ENCODE measurements at places on chromosomes 12 and 14.

DNA sequence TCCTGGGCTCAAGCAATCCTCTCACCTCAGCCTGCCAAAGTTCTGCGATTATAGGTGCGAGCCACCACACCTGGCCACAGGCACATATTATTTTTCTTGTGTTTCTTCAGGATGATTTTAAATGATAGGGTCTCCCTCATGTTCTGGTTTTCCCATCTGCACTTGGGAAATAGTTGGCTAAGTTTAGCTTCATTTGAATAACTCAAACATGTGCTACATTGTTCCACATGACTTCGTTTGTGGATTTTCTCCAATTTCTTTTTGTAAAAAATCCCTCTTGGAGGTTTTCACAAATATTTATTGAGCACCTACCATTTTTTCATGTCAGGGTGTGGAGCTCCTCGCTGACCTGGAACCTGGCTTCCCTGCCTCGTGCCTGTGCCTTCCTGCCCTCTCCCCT, 55.2 kb upstream of the GNPNAT1 start:
- DNase-seq, result no peak

- no peak for DNase-seq
These were observed 116.3 kb downstream of the ZFP36L1 start for GRCh38 chr14:68676511-68676943.

GRCh38 chr12:96401076-96401871, 1.0 kb upstream of the CDK17 start:
- peak; percentile 21 for DNase-seq

GRCh38 chr12:127731657-127732056, 535.3 kb upstream of the TMEM132C start:
- no peak for DNase-seq

- DNase-seq, result no peak
These were observed 175.8 kb downstream of the TTC8 start for GRCh38 chr14:89000007-89000942.

- DNase-seq, result no peak
These were observed 13.4 kb downstream of the JAG2 start for GRCh38 chr14:105155071-105155651.

GRCh38 chr14:104319491-104320241, 181.3 kb downstream of the KIF26A start:
- no peak for DNase-seq

DNA sequence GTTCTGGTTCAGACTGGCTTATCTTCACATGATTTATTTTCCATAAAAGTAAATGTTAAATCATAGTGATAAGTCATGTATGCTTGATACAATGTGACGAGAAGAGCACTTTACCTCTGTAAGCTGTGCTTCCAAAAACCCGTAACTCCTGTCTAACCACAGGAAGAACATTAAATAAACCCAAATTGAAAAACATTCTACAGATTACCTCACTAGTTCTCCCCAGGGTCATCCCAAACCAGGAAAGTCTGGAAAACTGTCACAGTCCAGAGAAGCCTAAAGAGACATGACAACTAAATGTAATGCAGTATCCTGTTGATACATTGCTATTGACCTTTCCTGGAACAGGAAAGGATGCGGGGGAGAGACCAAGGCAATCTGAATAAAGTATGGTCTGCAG, 32.5 kb upstream of the DUSP6 start:
- DNase-seq, result no peak

DNA sequence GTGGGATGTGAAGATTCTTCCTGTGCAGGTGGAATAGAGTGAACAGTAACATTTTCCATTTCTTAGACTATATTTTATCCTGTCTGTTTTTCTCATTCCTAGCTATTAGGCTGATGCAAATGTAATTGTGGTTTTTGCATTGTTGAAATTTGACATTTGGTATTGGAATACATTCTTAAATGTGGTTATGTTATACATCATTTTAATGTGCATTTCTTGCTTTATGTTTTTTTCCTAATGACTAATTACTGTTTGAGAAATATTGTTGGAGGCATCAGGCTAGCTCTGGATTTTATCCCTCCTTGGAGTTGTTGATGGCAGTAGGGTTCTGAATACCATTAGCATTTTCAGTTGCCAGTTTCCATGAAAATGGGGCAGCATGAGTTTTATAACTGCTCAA, 75.9 kb upstream of the GNG2 start:
- no peak for DNase-seq

DNA sequence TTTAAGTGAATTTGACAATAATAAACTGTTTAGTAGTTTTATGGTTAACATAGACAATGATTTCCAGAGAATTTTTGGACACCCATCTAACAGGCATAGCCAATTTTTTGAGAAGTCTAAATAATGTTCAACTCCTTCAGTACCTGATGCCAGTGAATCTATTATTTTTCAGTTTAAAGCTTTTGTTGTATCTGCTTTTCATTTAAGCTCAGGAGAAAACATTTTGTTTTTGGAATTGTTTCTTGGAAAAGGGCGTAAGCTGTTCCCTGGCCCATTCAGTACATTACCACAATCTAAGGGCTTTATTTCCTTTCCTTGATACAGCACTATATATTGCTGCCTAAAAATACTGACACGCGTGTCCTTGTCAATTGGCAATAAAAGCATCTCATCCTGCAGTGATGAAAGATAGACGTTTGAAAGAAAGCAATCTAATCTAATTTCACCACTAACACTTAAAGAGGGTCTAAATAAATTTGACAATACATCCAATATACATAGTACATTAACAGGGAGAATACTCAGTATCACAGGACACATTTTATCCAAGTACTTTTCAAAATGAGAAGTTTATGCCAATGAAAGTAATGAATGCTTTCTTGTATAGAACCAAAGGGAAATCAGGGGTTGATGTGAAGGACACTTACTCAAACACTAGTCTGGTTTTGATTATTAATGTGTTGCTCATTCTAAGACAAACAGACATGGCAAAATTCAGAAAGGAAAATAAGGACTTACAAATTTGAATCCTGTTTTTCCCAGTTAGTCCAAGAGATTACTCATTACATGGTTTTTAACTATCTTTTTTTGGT, 104.2 kb upstream of the LGR5 start:
- no peak for DNase-seq

GRCh38 chr14:68306934-68307789, 485.7 kb downstream of the ZFP36L1 start:
- DNase-seq, result no peak

GRCh38 chr12:17527021-17527420, 563.0 kb downstream of the RERGL start:
- no peak for DNase-seq

DNA sequence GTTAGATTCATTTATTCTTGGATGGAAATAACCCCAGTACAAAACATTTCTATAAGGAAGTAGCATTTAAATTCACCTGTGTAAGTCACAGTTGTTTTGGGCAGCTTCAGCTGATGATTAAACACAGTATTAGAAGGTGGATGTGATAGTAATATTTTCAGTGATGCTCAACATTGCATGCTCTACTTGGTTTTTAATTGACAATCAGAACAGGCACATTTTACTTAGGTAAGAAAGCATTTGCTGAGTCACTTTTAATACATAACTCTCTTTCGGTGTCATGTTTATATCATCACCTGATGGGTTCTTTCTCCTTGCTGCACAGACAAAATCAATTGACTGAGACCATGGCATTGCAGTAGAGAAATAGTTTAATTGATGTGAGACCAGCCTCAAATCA, 80.7 kb downstream of the CMAS start:
- DNase-seq, result no peak

DNA sequence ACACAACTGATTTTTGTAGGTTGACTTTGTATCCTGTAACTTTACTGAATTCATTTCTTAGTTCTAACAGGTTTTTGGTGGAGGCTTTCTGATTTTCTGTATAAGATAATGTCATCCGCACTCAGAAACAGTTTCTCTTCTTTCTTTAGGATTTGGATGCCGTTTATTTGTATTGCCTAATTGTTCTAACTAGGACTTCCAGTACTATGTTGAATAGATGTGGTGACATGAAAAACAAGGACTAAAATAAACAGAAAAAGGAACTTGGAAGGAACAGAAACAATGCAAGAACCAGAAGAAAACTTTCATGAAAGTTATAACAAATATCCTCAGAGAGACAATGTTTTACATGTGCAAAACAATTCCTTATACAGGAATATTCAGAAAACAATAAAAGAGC, 100.3 kb downstream of the GTF2A1 start:
- DNase-seq, result no peak

- DNase-seq, result no peak
These were observed 11.7 kb upstream of the RPS6KL1 start for GRCh38 chr14:74934476-74935359.

- no peak for DNase-seq
These were observed 60.2 kb upstream of the FERMT2 start for GRCh38 chr14:53011053-53011462.

DNA sequence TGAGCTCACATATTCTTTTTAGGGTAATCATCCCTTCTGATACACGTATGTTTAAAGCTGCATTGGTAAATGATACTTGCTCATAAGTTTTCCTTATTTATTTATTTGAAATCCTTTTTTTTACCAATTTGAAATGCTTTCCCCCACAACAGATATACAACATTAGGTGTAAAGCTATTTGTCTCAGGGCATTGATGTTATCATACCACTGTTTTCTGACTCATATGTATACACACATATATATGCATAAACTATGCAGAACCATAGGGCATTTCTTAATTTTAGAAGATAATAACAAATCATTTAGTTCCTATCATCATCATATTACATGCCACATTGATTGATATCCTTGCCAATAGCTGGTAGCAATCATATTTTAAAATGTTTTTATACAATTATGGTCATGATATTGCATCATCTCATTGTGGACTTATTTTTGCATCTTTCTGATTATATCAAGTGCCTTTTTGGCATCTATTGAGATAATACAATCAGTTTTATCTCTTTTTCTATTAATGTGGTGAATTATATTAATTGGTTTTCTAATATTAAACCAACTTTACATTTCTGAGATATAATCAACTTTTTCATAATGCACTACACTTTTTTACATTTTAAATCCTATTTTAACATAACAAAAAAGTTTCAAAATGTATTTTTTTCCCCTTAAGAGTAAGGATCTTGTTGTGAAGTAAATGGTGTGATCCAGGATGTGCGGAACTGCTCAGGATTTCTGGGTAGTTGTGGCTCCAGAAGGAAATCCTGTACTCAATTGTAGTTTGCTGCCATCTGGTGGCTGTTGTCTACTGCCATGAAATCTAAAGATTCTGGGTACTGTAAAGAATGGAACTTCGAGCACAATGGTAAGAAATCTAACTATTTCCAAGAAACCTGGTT, 16.7 kb downstream of the OR9K2 start:
- peak; percentile 25 for DNase-seq

- DNase-seq, result no peak
These were observed 905 bp upstream of the DLK1 start for GRCh38 chr14:100725587-100726387.

DNA sequence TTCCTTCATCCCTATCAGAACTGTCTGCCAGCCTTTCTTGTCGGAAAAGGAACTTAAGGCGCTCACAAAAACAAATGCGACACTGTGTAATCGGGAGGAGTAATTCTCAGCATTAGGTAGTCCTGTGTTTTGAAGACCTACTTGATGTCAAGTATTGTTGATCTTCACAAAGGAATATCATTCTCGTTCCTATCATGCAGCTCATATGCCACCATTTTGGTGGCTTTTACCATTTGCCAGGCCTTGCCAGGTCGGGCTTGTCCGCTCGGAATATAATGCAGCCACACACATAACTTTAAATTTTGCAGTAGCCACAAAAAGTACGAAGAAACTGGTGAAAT, 903 bp upstream of the PPP4R3A start:
- no peak for DNase-seq

DNA sequence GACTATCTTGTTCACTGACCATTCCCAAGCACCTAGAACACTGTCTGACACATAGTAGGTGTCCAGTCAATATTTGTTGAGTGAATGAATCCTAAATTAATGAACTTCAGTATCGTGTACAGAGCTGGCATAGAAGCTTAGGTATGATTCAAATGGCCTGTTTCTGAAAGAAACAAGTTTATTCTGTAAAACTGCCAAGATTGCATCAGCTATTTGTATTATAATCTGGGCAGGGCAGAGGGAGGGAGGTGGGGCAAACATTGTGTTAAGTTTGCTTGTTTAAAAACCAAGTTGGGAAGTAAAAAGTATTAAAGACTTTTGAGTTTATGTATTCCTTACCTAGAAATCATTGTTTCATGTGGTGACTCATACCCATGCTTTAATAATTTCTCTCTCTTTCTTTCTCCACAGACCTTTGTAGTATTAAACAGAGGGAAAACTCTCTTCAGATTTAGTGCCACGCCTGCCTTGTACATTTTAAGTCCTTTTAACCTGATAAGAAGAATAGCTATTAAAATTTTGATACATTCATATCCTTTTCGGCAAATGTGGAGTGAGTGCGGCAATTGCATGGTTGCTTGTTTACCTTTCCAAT, 92.8 kb downstream of the SCN8A start:
- DNase-seq, result no peak

DNA sequence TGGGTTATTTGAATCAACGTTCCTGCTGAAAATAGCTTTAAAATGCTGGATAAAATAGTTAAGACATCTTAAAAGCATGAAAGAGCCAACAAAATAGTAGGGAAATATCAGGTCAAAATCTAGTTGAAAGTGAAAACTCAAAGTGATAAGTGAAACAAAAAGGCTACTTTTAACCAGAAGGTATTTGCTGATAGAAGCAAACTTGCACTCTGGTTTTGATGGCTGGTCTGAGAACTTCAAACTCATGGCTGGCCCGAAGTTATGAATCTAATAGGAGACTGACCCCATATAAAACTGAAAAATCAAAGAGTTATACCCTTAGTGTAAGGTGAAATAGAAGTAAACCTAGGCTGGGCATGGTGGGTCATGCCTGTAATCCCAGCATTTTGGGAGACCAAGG, 66.3 kb upstream of the HOXC13 start:
- no peak for DNase-seq

GRCh38 chr14:21017528-21018245, 7.2 kb downstream of the NDRG2 start:
- no peak for DNase-seq

DNA sequence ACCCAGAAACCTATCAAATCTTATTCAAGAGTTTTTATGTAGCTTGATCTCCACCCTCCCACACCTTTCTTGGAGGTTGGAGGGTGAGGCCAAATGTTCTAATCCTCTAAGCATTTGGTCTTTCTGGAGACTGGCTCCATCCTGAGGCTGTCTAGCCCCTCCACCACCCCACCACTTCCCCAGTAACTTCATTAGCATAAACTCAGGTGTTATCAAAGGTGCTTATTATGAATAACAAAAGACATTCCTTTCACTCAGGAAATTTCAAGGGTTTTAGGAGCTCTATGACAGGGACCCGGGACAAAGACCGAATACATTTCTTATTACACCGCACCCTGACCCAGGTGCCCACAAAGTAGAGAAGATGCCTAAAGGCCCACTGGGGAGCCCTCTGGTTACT, 2.8 kb upstream of the TMEM229B start:
- no peak for DNase-seq

GRCh38 chr14:35810963-35811362, 1.9 kb upstream of the RALGAPA1 start:
- DNase-seq, result no peak

DNA sequence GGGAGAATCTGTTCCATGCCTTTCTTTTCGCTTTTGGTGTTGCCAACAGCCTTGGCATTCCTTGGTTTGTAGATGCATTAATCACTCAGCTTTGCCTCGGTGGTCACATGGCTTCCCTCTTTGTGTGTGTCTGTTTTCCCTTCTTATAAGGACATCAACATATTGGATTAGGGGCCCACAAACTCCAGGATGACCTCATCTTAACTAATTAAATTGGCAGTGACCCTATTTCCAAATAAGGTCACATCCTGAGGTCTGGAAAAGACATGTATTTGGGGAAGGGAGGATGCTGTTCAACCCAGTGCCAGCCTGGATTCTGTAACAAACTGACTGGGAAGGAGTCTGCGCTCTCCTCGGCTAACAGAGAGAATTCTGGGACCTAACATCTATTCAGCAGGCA, 365.7 kb upstream of the FKBP4 start:
- DNase-seq, result no peak

GRCh38 chr12:24470050-24470449, 478.9 kb downstream of the BCAT1 start:
- no peak for DNase-seq

All from stimulated activated CD4-positive, alpha-beta T cell treated with anti-CD3 and anti-CD28 coated beads, Interleukin-4, amount 100 ng/mL, for 4 hours (primary cell).